ENCODE measurements at places on chromosomes 16 and 17.
A peak's percentile ranks its signal among the peaks of the same experiment; 100 is the strongest.

- DNase-seq: no peak
Measured at GRCh38 chr17:57315061-57316015, 59.0 kb downstream of the MSI2 start.

DNA sequence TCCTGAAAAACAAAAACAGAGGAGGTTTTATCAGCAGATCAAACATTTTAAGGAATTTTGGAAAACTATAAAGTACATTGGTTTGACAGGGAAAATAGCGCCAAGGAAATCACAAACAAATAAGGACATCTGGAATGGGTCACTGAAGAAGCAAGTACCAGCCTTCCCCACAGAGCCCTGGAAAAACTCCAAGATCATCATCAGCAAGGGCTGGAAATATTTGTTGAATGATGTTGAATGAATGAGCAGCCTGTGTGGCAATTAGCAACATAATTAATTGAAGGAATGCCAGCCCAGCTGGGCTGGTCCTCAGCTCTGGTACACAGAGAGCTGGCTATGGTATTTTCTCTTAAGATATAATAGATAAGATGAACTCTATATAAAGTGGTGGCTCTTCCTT lies 290.4 kb downstream of the HS3ST3A1 start:
- no peak for DNase-seq

GRCh38 chr17:52105591-52105990 lies 52.9 kb downstream of the CA10 start:
- DNase-seq: no peak

DNA sequence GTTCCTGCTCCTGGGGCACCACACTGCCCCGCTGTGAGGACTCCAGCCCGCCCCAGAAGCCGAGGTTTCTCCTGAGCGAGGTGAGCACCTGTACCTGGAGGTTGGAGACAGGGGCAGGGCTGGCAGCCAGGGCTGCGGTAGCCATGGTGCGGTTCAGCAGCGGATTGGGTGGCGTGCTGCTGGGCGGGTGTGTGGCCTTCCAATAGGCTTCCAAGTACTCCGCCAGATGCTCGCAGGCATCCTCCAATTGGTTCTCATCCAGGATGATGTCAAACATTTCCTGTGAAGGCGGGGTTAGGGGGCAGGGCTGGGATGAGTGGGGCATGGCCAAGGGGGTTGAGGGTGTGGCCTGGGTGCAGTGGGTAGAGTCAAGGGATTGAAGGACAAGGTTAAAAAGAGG lies 11.3 kb upstream of the ARL5C start:
- no peak for DNase-seq

- DNase-seq: no peak
Measured at GRCh38 chr16:65829076-65829475, 537.4 kb upstream of the CDH5 start.

DNA sequence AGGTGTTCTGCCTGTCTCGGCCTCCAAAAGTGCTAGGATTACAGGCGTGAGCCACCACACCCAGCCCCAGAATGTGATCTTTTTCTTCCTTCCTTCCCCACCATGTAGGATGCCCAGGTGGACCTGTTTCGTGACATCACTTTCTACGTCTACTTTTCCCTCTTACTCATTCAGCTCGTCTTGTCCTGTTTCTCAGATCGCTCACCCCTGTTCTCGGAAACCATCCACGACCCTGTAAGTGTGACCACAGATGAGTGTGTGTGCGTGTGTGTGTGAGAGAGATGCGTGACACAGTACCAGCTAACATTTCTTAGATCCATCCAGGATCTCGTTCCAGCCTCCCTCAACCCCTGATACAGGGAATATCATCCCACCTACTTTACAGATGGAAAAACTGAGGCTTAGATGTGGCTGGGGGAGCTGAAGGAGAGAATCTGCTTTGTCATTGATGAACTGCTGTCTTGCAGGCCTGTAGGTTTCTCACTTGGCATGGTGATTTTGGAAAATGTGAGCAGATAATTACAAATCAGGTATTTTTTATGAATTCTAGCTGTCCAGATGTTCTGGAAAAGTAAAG lies 67.1 kb downstream of the ABCC1 start:
- DNase-seq: no peak

- no peak for DNase-seq
Measured at GRCh38 chr17:58969612-58970011, 137.1 kb downstream of the TRIM37 start.

GRCh38 chr17:72749119-72749572 lies 343.3 kb downstream of the SLC39A11 start:
- no peak for DNase-seq

- peak; percentile 68 for DNase-seq
Measured at GRCh38 chr17:18960803-18961511, 9.0 kb downstream of the SLC5A10 start.

- DNase-seq: no peak
Measured at GRCh38 chr17:34481779-34482178, 97.6 kb upstream of the TMEM132E start.

- no peak for DNase-seq
Measured at GRCh38 chr16:9316615-9317014, 225.2 kb downstream of the HAPSTR1 start.

DNA sequence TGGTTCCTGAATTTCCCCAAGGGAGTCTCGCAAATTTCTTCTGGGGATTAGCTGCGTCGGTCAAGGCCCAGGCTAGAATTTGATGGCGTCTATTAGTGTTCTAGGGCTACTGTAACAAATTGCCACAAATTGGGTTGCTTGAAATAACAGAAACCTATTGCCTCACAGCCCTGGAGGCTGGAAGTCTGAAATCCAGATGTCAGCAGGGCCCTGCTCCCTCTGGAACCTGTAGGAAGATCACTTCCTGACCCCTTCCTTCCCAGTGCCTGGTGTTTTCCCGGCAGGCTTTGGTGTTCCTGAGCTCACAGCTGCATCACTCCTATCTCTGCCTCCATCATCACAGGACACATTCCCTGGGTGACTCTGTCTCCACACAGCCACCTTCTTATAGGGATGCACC lies 24.4 kb downstream of the DHRS7C start:
- DNase-seq: no peak

DNA sequence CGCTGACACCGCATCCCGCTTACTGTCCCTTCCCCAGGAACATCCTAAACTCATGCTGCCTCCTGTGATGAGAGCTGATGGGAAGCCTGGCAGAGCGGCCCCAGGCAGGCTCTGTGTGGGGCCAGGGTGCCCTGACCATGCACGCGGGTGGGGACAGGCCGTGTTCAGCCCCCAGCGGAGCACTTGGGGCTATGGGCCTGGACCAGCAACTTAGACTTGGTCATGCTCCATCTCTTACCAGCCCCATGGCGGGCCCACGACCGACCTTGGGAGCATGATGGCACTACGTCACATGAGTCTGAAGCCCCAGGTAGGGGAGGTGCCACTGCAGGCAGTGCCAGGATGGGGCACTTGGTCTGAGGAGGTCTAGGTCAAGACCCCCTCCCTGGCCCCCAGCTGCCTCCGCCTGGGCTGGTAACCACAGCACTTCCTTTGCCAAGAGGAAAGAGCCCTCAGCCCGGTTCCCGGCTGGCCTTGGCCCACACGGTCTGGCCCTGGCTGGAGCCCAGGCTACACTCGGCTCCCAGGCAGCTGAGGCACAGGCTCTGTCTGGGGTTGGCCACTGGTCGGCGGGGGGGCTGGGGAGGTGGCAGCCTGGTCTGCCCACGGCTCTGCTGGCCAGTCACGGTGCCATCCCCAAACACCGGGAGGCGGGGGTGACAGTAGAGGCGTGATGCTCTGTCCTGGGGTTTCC lies 25.7 kb downstream of the BAHCC1 start:
- no peak for DNase-seq

- peak; percentile 25 for DNase-seq
Measured at GRCh38 chr16:52676959-52677358, 130.0 kb upstream of the TOX3 start.

DNA sequence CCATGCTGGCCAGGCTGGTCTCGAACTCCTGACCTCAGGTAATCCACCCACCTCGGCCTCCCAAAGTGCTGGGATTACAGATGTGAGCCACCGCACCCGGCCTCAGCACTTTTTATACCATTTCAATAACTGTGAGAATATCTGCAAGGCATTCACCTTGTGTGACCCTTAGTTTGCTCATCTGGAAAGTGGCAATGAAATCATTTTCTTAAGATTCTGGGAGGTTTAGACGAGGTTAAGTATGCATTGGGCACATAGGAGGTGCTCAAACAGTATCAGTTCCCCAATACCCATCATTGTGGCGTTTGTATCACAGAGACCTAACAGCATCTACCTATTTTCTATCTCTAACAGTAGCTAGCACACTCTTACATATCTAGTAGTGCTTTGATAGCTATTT lies 481.9 kb upstream of the ERCC4 start:
- DNase-seq: no peak

DNA sequence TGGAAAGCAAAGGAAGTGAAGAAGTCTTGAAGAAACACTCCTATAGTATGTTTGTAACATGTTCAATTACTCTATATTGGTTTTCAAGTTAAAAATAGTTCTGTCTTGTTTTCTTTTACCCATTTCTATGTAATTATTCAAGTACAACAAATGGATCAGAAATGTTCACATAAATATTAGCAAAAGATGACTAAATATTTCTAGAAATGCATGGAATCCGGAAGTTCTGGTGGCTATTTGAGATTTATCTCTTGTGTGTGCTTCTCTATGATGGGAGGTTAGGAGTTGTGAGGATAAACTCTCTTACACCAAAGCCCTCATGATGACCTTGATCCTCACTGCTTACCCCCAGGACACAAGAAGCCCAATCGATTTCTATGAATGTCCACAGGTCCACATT lies 237.5 kb downstream of the CDH8 start:
- DNase-seq: no peak

DNA sequence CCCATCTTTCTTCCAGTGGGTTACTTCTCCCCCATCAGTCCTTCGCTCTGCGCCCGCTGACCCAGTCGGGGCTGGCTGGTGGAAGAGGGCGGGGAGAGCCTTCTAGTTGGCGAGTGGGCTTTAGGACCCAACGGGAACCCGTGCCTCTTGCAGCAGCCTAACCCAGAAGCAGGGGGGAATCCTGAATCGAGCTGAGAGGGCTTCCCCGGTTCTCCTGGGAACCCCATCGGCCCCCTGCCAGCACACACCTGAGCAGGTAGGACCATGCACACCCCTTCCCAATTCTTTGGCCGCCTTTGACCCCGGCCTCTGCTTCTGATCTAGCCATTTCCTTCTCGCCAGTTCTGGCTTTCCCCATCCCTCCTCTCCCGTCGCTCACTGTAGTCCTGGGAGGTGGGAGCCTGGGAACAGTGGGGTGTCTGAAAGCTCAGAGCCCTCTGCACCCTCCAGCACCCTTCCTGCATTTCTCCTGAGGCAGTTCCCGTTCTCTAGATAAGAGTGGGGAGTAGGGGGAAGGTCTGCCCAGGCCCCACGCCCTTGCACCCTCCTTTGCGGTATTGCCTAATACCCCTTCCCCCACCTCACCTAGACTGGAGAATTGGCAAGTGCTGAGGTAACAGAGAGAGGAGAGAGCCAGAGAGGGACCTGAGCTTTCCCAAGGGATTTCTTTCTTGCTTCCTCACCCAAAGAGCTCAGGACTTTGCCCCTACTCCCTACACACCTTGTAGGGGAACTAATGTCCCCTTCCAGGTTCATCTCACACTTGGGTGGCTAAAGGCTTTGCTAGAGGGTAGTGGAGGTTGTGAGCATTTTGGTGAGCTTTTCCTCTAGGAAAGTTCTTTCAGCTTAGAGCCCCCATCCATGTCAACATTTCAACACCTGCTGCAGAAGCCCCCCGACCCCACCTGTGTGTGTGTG lies at the start of gene RARA:
RARA (plus strand) TSS at position 150 of the 918 bp plus-strand sequence. CDS start 22,039 bp downstream, outside the sequence.
- DNase-seq: peak; percentile 31

- DNase-seq: no peak
Measured at GRCh38 chr17:45313421-45313771, 3.4 kb downstream of the MAP3K14 start.

DNA sequence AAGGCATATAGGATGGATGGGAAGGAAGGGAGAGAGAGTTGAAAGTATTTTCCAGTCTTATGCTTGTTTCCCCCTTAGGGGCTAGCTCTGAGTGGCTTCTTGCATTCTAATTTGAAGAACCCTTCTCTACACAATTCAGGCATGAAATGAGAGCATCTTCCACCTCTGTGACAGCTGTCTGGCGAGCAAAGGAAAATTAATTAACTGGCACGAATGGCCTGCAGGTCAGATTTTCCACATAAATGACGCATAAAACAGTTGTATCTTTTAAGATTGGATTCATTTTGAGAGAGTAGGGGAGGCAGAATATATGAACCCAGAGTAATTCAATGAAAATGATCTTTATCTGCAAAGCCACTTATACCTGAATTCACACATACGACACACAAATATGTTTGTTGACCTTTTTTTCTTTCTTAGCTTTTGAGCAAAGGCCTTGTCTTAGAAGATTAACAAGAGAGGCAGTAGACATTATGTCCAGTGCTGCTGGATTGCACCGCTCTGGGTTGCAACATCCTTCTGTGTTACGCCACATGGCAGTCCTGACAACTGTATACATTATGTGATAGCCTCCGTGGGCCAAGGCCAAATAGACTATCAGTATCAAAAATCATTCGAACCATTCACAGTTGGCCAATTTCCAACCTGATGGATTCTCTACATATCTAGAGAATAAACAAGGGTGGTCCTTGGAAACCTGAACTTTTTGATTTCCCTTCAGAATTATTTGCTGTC lies 173.0 kb upstream of the GOT2 start:
- DNase-seq: peak; percentile 30

- DNase-seq: peak; percentile 69
Measured at GRCh38 chr17:46212634-46213435, 19.6 kb upstream of the KANSL1 start.

DNA sequence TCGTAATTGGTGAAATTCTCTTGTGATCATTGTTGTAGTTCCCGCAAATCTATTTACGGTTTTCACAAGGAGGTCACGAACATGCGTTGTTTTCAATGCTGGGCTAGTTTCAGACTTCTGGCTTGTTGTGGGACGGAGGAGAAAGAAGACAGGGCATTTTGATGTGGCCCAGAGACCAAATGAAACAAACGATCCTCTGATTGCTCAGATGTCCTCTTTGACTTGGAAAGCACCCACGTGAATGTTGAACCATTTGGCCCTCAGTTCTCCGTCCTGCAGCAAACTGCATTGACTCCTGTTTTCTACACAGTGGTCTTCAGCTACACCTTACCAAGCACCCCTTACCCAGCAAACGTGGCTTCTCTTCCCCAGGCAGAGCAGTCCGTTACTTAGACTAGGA lies 391.0 kb downstream of the WWOX start:
- DNase-seq: no peak

DNA sequence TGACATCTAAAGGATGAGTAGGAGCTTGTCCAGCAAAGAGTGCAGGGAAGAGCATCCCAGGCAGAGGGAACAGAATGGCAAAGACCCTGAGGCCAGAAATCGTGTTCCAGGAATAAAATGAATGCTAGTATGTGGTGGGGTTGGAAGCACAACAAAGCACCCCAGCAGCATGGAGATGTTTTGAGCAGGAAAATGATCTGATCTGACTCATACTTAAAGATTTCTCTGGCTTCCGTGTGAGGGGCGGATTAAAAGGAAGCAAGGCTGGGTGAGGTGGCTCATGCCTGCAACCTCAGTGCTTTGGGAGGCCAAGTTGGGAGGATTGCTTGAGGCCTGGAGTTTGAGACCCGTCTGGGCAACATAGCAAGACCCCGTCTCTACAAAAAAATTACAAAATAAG lies 2.3 kb downstream of the SLC5A11 start:
- no peak for DNase-seq

DNA sequence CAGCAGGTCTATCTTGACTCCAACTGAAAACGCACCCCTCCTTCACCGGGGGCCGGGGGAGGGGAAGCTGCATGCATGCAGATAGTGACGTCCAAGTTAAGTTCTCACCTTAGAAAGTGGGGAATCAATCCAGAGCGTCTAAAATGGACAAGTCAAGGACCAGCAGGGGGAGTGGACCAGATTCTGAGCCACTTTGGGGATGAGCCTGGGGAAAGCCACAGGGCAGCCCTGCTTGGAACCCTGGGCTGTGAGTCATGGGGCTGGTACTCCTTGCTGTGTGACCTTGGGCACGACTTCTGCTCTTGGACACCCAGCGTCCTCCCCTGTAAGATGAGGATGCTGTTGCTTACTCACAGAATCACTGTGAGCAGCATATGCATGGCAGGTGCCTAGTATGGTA lies 9.1 kb downstream of the TNFRSF13B start:
- DNase-seq: no peak

All from inflammatory macrophage treated with lipopolysaccharide for 4 hours (primary cell).